ENCODE measurements at places on chromosomes 6 and 20.
A peak's percentile ranks its signal among the peaks of the same experiment; 100 is the strongest.

- DNase-seq, result no peak
These were observed 11.6 kb downstream of the AURKA start for GRCh38 chr20:56380375-56380774.

DNA sequence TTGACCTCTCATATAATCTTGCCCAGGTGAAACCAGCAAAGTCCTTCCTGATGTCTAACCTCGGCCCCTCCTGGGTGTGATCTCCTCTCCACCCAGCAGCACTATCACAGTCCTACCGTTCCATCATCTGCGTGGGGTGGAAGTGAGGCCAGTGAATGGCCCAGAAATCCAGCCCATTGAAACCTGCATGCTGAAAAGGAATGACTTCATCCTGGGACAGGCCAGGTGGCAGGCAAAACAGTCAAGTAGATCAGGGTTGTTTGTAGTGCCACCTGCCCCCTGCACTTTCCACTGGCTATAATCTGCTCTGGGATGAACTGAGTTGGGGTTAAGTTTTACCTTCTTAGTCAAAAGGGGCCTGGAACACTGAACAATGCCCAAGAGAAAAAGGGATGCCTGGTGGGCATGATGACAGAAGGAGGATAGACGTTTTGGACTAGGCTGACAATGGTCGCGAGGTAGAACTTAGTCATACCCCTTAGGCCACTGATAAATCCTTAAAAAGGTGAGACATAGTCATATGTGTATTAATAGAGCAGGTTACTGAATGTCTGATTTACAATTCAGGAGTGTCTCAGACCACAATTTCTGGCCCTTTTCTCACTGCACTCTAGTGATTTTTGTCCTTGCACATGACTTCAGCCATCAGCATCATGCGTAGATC lies 8.1 kb upstream of the HSP90AB1 start:
- no peak for DNase-seq

DNA sequence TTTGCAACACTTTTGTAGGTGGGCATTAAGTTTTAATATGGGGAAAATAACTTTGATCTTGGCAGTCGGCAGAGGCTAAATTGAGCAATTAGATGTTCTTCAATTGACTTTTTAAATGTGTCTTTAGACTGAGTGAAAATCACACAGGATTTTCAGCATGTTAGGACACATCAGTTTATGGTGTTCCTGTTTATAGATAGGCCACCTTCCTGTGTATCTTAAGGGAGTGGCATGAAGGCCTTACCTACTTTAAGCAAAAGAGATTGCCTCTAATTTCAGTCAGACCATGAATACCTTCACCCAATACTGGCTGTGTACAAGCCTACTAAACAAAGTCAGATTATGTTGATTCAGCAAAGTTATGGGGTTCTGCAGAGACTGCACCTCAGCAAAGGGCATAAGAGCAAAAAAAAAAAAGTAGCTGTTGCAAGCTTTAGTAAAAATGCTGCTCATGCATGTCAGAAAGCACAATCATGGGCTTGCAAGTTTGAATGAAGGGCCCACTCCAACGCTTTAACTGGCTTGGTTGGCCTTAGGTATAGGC lies 848.4 kb downstream of the PHF3 start:
- no peak for DNase-seq

DNA sequence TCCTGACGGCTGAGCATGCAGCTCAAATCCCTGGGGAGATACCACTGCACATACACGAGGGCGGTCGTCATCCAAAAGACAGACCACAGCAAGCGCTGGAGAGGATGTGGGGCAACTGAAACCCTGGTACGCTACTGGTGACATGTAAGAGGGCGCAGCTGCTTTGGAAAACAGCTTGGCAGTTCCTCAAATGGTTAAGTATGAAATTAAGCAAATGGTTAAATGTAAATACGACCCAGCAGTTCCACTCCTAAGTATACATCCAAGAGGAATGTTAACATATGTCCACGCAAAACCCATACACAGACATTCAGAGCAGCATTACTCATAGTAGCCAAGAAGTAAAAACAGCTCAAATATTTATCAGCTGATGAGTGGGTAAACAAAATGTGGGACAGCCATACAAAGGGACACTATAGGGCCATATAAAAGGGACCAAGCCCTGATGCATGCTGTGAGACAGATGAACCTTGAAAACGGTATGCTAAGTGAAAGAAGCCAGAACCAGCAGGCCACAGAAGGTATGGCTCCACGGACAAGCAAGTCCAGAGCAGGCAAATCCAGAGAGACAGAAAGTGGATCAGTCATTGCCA lies 38.5 kb downstream of the RIPOR3 start:
- DNase-seq, result no peak

DNA sequence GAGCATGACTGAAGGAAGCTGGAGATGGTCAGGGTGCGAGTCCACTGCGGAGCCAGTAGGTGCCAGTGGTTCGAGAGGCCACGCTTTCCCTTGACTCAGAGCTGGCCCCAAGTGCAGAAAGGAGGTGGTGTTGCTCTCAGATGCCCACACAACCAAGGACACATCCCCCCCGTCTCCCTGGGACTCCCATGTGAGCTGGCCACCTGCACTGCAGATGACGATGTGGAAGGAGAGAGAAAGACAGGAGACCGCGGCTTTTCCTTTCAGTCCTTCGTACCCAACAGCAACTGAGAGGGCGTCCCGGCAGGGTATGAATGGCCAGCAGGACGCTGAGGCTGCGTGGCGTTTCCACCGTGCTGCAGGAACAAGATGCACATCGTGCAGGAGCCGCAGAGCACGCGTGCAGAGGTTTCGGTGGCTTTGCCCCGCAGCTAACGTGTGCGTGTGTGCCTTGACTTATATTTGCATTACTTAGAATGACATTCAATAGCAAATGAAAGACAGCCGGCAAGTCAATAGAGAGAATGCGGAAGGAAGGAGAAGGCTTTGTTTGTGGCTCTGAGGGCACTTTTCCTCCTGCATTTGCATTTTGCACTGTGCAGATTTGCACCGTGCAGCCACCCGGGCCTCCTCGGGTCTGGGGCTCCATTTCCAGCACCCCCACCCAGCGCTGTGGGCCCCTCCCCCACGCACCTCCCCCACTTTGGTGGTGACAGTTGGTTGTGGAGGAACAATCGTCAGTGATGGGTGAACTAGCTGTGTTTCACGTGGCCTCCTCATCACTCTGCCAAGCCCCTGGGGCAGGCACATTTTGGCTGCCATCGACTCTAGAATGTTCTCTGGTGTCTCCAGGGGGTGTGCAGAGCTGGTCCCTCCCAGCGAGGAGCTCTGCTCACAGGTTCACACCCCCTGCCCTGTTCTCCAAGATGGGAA lies 26.4 kb upstream of the BHLHE23 start:
- no peak for DNase-seq

GRCh38 chr6:115001731-115002350 lies 659.0 kb upstream of the HS3ST5 start:
- no peak for DNase-seq

DNA sequence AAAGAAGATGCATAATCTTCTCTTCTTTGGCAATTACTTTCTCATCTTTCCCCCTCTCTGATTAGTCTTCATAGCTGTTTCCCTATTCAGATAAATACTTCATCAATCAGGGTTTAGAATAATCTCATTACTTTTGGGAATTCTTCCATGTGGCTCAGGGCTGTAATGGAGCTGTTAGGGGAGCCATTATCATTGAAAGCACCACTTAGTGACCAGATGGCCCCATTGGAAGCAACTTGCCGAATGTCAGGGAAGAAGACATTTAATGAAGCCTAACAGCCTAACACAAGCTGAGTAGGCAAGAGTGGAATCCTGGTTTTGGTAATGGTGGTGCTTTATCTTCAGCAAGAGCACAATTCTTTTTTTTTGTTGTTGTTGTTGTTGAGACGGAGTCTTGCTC lies 45.0 kb downstream of the TIAM2 start:
- DNase-seq, result no peak

DNA sequence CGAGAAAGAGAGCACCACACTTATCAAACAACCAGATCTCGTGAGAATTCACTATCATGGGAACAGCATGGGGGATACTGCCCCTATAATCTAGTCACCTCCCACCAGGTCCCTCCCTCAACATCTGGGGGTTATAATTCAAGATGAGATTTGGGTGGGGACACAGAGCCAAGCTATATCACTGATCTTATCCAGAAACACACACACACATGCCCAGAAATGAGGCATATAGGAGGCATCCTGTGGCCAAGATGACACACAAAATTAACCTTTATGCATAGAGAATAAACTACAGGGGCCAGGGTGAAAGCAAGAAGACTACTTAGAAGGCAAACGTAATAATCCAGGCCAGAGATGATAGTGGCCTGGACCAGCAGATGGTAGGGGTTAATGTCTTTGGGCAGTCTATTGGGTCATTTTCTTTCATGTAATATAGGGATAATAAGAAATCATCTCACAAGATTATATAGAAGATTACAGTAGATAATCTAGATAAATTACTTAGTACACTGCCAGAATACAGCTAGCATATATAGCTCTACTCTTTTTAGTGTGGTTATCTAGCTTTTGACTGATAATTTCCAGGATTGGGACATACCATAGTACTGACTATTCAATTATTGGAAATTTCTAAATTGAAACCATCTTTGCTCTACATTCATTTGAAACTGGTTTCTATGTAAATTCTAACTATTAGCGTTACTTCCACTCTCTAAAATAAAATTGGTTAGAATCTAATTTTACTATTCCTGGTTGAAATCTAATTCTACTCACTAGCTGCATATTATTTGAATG lies 20.0 kb downstream of the RNF144B start:
- no peak for DNase-seq

DNA sequence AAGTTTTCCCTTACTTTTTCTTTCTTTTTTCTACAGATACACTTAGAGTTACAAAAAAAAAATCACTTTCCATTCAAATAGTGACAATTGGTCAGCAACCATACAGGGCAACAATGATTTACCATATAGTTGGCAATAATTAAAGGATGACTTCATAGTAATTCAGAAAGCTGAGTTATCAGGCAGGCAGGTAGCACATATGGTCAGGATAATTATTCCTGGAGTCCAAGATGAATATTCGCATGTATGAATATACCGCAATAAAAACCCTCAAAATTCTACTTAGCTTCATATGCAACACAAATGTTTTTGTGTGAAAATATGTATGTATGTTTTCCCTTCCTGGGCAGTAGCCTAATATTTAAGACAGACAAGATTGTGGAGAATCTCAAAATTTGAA lies 34.5 kb downstream of the COL19A1 start:
- no peak for DNase-seq

DNA sequence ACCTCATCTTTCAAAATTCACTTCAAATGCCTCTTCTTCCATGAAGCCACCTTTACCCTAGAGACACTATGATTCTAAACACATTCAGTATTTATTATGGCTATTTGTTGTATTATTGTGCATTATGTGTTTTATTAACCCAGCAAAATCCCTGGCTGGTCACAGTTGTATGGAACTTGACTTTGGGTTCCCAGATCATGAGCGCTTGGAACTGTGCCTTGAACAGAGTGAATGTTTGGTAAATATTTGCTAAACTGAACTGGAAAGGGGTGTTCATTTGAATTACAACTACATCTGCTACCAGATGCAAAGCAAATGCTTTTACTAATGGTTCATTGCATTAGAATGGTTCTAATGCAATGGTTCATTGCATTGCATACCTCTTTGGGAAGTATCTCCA lies 259.8 kb downstream of the PKHD1 start:
- DNase-seq, result no peak

DNA sequence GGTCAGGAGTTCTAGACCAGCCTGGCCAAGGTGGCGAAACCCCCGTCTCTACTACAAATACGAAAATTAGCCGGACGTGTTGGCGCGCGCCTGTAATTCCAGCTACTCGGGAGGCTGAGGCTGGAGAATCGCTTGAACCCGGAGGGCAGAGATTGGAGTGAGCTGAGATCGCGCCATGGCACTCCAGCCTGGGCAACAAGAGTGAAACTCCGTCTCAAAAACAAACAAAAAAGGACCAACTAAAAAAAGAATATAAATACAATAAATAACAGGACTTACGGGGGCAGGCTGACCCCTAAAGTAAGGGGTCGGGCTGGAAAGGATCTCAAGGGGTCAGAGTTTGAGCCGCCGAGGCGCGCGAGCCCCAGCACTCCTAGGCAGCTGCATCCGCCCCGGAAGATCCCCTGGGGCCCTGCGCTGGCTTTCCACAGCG lies 509 bp upstream of the TPD52L2 start:
- no peak for DNase-seq

GRCh38 chr6:37585523-37585905 lies 85.8 kb upstream of the CCDC167 start:
- DNase-seq, result no peak

- DNase-seq, result no peak
These were observed 80.9 kb downstream of the DLL1 start for GRCh38 chr6:170210026-170210390.

- peak; percentile 49 for DNase-seq
These were observed 68.5 kb downstream of the MAP3K5 start for GRCh38 chr6:136723780-136724179.

GRCh38 chr20:17327185-17328148 lies 100.6 kb downstream of the PCSK2 start:
- DNase-seq, result no peak

- DNase-seq, result no peak
These were observed 10.4 kb upstream of the BFSP1 start for GRCh38 chr20:17541596-17541995.

GRCh38 chr6:106800379-106800778 lies 171.0 kb downstream of the QRSL1 start:
- DNase-seq, result no peak

DNA sequence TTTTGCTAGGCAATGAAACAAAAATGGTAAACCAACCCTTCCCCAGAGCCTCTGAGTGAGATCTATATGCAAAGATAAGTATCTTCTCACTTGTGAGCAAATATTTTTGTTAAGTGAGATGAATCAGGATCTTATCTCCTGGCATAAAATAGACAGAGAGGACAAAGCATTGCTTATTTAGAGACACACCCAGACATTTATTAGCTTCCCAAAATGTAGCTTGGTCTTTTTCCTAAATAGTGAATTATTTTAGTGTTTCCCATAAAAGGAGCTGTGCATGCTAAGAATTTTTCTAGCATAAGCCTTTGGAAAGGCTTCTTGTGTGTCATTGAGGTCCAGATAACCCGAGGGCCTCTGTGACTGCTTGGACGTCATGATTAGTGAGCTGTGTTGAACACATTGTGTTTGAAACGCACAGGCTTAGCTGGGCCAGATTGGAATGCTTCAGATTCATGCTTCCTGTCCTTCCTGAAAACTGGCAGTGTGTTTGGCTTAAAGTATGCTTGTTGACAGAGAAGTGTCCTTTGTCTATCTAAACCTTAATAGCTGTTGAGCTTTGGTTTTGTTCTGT lies 16.5 kb downstream of the MTHFD1L start:
- DNase-seq, result no peak

DNA sequence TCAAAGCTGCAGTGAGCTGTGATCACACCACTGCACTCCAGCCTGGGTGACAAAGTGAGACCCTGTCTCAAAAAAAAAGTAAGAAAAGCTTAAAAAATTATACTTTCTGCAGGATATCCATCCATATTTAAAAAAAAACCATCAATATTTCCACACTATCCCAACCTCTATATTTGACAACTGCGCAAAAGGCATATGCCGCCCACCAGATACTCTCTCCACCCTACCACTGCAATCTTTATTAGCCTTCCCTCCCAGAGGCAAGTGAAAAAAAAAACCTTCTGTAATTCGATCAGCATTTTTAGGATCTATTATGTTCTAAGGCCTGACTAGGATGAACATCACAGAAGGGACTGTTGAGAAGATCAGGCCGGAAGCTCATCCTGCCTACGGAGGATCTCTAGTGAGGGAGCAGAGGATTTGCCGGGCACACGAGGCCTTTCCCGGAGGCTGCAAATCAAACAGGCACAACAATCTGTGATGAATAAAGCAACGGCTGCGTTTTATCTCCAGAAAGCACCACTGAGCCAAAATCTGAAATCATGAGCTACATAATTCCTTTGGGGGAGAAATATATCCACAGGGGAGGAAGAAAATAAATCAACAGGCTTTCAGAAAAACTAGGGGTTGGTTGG lies 65.9 kb downstream of the GFOD1 start:
- DNase-seq, result no peak

- no peak for DNase-seq
These were observed 1347.5 kb upstream of the ADGRB3 start for GRCh38 chr6:67287566-67287965.
